ENCODE measurements at places on chromosomes 16 and 17.

- no peak for DNase-seq
Measured at GRCh38 chr17:38554430-38555350, 51.1 kb downstream of the SRCIN1 start.

DNA sequence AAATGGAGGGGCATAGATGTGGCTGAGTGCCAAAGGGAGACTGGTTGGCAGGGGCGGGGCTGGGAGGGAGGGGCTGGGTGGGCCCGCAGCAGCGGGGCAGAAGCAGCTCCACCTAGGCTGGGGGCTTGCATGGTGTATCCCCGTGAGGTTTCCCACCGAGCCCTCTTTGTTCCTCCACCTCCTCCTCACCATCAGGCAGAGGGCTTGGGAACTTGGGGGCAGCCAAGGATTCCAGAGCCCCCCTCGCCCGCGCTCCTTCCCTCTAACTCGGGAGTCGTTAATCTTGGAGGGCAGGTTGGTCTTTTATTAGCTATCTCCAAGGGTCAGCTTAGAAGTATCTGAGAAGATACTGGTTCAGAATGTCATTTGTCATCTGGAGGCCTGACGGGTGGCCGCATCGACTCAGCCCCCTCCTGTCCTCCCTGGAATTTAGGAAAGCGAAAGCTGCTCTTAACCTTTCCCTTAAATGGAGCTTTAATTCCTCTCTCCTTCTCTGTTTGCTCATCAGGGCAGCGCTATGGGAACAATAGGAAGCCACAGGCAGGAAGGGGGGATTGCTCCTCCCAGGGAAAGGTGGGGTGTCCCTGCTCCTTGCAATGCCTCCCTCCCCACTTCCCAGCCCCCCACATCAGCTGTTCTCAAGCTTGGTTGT, 274.3 kb upstream of the XYLT1 start:
- no peak for DNase-seq

- DNase-seq: no peak
Measured at GRCh38 chr16:25390761-25391160, 133.1 kb upstream of the ZKSCAN2 start.

GRCh38 chr16:84423416-84423837, 55.1 kb downstream of the ATP2C2 start:
- DNase-seq: peak; percentile 22

- no peak for DNase-seq
Measured at GRCh38 chr16:58678716-58679115, 5.9 kb downstream of the SLC38A7 start.

All from inflammatory macrophage treated with lipopolysaccharide for 1 hour (primary cell).